ENCODE measurements at places on chromosomes 7 and 10.

DNA sequence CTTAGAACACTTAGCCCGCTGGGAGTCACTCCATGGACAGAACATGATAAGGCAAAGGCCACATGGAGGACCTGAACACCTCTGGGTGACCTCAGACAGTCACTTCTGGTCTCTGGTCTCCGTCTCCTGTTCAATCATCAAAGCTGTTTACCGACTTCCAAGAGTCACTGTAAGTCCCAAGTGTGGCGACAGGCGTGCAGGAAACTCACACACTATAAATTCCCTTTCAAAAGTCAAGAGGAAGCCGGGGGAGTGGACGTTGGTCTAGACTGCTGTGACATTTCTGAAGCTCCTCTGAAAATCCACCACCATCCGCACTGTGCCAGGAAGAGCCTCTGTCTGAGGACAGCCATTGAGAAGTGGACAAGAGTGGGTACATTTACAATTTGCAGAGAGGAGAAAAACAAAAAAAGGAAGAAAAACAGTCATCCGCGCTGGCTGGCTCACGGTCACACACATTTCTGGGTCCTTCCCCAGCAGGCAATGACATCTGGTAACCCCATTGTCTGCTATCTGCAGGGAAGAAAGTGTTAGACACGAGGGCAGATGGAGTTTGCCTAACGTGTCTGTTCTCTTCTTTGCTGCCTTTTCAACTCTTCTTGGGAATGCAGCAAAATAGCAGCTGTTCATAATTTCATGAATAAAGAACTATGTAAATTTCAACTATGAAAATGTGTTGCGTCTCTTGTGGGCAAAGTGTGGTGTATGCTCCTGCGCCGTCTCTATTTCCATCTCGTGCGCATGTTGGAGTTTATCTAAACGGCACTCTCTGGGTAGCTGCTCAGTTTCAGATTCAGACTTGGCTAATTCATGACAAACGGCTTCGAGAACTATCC is 32.9 kb upstream of the CUX1 start:
- DNase-seq, result no peak

- DNase-seq, result no peak
These were observed 785 bp downstream of the WDR86 start for GRCh38 chr7:151408839-151409666.

DNA sequence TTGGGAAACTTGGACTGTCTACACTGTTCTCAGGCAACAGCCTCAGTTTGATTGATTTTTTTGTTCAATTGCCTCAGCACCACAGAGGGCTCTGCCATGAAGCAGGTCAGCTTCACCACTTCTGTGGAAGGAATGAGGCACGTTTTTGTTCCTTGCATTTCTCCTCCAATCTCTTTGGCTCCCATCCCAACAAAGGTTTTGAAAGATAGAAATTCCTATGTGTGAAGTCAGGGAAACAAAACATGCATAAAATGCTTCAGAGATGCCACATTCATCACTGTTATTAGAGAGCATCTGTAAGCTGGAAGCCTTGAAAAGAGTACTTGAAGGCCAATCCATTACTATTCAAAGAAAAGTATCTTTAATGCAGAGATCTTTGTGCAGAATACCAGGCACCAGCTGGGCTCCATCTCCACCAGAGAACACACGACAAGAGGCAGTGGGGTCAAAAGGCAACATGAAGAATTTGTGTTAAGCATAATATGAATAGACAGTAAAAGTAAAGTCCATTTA is 249.1 kb upstream of the LYZL1 start:
- DNase-seq, result no peak

DNA sequence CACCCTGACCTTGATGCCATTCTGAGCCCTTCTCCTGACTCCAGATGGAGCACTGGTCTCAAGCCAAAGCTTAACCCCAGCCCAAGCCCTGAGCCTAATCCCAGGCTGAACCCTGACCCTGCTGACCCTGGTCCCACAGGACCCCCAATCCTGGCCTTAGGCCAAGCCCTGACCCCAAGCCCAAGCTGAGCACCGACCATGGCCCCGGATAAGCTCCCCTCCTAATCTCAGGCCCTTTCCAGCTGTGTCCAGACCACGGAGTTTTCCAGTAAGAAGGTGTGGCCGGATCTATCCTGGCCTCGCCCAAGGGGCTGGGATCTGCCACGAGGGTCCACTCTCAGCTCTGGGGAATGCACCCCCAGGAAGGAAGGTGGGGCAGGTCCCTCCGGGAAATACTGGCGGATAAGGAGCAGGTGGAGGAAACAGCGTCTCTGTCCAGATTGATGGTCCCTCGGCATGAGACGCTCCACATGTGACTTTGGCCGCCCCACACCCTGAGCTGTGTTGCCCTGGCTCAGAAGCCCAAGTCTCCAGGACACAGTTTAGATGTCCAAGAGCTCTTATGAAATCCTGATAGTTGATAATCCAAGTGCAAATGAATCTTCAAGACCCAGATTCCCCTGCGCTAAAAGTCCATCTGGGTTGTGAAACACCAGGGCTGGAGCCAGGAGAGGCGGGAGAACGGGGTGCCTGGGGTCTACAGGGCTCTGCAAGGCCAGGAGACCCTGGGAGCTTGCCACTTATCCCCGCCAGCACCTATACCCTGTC is 10.4 kb downstream of the ELN start:
- DNase-seq, result no peak

- DNase-seq, result no peak
These were observed 51.7 kb downstream of the DIP2C start for GRCh38 chr10:637771-638195.

- DNase-seq, result peak; percentile 3
These were observed 75.9 kb downstream of the SVOPL start for GRCh38 chr7:138625084-138625848.

GRCh38 chr7:44377681-44378421 is 52.5 kb upstream of the CAMK2B start:
- DNase-seq, result no peak

DNA sequence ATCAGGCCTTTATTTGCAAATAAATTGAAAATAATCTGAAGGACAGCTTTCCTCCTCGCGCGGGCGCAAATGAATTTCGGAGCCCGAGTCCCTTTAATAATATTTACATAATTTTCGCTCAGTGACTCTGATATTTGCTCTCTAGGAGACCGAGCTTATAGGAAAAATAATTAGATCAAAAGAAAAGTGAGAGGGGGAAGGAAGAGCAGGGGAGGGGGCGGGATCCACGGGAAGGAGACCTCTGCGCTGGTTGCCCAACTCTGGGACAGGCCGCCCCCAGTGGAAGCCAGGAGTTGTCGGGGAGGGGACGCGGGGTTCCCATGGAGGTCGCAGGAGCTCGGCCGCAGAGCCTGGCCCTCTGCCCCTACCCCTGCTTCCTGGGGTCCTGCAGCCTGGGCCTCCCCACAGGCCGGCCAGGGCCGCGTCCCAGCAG is 5.8 kb downstream of the UNCX start:
- DNase-seq, result no peak

GRCh38 chr7:29574659-29575058 is 11.0 kb downstream of the PRR15 start:
- DNase-seq, result peak; percentile 34

Data from AML-193 (cell line).